ENCODE measurements at places on chromosomes 7 and 10.

- no peak for DNase-seq
These were observed 167.7 kb upstream of the MKLN1 start for GRCh38 chr7:131159961-131160361.

DNA sequence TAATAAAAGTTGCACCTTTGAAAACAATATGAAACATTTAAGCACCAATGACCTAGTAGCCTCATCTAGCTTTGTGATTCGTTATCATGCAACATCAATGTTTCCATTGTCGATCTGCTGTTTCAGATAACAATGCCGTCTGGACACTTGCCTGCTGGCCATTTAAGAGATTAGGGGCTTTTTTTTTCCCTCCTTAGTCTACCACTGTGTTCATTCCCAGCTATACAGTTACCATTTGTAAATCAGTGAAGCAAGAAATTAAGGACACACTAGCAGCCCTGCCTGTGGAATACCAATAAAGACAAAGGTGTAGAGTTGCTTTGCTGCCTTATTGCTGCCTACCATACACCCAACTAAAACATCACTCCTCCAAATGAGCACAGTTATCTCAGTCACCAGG is 37.6 kb upstream of the MYO3A start:
- DNase-seq: no peak

- no peak for DNase-seq
These were observed 66.3 kb upstream of the EMX2 start for GRCh38 chr10:117476281-117476680.

GRCh38 chr7:17988858-17989257 is 38.8 kb downstream of the PRPS1L1 start:
- DNase-seq: no peak

GRCh38 chr7:92614660-92615174 is 24.5 kb upstream of the FAM133B start:
- DNase-seq: no peak

- DNase-seq: no peak
These were observed 294.4 kb upstream of the MYO3A start for GRCh38 chr10:25639646-25640045.

GRCh38 chr10:62175251-62175650 is 93.4 kb downstream of the RTKN2 start:
- DNase-seq: no peak

GRCh38 chr10:35274498-35275060 is 61.7 kb upstream of the CCNY start:
- DNase-seq: no peak

DNA sequence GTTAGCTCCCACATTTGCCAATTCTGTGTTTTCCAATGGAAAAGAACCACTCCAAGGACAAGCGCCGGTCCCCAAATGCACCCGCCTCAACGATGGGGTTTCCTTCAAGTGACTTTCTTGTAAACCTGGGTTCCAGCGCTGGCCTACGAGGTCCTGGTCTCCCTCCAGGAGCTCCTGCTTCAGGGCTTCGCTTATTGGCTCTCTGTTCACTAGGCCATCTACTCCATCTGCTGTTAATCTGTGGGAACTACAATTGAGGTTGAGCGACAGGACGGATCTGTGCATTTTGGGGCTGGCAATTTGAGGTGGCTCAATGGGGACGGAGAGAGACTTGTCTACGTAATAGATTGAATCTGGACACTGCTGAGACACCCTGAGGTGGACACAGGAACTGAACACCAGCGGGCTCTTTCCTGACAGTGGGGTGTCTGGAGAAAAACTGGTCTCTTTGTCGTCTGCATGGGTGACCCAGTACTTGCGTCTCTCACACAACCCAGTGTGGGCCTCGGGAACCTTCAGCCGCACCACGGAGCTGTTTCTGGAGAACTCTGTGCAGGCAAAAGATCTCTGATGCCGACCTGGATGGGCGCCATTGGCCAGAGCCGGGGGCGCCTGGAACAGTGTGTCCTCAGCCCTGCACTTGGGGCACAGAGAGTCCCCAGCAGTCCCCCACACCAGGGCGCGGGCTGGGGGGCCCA is 115.9 kb upstream of the ADAM12 start:
- DNase-seq: no peak

DNA sequence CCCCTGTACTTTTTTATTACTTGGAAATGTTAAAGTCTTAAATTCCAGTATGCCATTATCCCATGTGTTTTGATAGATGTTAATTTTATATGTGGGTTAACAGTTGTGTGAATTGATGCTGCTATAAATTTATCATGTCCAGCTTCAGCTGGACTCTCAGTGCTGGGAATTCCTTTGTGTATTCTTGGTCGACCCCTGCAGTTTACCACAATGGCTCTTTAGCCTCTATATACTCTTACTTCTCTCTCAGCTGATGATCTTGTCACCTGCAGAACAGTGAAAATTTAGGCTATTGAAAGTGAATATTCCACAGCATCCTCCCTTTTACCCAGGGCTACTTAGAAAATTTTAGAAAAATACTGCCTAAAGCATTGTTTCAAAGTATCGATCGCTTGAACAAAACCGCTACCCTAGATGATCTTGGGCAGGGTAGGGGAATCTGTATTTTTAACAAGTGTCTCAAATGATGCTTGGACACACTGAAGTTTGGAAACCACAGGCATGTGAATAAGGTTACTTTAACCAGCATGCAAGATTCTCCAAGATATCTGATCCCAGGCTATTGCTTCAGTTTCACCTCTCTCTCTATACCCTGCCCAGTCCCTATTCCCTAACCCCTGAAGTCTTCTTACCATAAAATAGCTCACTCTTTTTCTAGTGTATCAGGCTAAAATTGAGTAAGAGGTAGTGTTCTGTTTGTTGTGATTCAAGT is 25.4 kb downstream of the LCOR start:
- DNase-seq: no peak

GRCh38 chr10:56912043-56912442 is 551.0 kb upstream of the ZWINT start:
- DNase-seq: no peak

GRCh38 chr10:48633381-48634197 is 28.7 kb upstream of the ARHGAP22 start:
- no peak for DNase-seq

- DNase-seq: no peak
These were observed 154.1 kb downstream of the NRP1 start for GRCh38 chr10:33180390-33180789.

DNA sequence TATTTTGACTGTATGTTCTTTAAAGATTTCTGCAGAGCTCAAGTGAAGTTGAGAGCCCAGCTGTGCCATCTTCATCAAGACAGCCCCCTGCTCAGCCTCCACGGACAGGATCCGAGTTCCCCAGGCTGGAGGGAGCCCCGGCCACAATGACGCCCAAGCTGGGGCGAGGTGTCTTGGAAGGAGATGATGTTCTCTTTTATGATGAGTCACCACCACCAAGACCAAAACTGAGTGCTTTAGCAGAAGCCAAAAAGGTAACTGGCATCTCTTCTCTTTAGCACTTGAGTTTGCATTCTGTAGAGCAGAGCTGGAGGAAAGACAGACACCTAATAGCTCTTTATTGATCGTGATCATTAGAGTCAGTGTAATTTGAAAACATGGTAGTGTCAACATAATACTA is 33.7 kb downstream of the MCM10 start:
- no peak for DNase-seq

- no peak for DNase-seq
These were observed 154.6 kb upstream of the GDF10 start for GRCh38 chr10:47145290-47145934.

- DNase-seq: no peak
These were observed 163.1 kb downstream of the UBE2H start for GRCh38 chr7:129789652-129790051.

DNA sequence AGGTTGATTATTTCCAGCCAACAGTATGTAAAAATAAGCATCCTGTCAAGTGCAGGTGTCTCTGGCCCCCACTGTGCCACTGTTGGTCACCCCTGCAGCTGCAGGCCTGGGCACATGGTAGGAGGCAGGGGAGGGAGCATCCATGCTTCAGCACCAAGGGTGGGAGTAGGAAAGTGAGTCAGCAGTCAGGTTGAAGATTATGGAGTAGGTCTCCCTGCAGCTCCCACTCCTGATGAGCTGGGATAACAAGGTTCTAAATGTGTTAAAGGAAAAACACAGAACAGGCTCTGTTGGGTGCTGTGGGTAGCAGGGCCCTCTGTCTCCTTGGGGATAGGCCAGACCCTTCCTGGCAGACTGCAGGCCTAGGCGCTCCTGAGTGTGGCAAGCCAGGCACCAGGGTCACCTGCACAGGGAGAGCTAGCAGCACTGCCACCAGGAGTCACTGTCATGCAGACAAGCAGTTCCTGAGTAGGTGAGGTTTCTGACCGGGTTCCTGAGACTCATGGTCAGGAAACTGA is 59.3 kb downstream of the NUDCD3 start:
- DNase-seq: no peak

GRCh38 chr7:105399043-105399725 is 10.5 kb upstream of the SRPK2 start:
- no peak for DNase-seq

DNA sequence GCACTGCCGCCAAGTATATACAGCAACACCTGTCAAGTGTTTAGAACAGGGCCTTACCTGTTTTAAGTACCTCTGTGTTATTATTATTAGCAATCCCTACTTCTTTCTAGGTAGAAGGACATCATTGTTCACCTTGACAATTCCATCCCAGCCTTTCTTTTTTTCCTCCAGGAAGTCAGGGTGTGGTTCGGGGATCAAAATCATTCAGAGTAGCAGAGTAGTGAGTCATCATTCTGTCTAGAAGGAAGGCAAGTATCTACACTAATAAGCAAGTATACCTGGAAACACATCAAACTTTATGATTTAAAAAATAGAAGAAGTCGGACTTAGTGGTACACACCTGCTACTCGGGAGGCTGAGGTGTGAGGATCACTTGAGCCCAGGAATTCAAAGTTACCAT is 25.5 kb upstream of the CAPZA2 start:
- no peak for DNase-seq

- no peak for DNase-seq
These were observed 437.5 kb upstream of the MBL2 start for GRCh38 chr10:53209944-53210611.

GRCh38 chr10:105968666-105969065 is 1195.8 kb downstream of the SORCS1 start:
- DNase-seq: no peak

GRCh38 chr7:90192876-90193750 is 18.4 kb upstream of the STEAP2 start:
- no peak for DNase-seq

DNA sequence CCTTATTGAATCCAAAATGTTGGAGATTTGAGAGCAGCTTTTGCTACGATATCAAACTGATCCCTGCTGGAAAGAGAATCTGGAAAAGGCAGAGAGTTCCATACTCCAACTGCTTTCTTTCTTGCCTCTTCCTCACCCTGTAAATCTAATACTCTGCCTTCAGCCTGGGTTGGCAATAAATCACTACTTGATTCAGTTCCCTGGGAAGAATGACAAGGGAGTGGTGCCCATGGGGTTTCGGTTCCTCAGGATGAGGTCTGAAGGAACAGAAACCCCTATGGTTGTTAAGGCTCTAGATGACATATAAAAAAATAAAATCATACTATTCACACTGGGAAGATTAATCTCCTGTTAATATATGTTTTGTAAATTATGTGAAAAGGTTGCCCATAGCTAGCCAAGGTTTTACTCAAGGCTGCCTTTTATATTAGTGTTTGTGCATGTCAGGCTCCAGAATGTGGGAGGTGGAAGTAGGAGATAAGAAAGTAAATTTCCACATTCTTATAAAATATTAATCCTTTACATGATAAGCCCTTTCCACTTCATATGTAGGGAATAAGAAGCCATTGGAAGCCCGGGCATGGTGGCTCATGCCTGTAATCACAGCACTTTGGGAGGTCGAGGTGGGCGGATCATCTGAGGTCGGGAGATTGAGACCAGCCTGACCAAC is 106.2 kb upstream of the CACNA2D1 start:
- no peak for DNase-seq

GRCh38 chr10:124053971-124054370 is 39.4 kb downstream of the CHST15 start:
- no peak for DNase-seq

GRCh38 chr7:50676740-50677637 is 105.7 kb downstream of the GRB10 start:
- no peak for DNase-seq

- no peak for DNase-seq
These were observed 373.3 kb downstream of the IPMK start for GRCh38 chr10:57894361-57894760.

All from cortex of kidney (tissue), 1 donor.